ENCODE measurements at places on chromosomes 6 and 20.

- DNase-seq = no peak
Observed at GRCh38 chr20:24994470-24995368, 2.2 kb upstream of the APMAP start.

DNA sequence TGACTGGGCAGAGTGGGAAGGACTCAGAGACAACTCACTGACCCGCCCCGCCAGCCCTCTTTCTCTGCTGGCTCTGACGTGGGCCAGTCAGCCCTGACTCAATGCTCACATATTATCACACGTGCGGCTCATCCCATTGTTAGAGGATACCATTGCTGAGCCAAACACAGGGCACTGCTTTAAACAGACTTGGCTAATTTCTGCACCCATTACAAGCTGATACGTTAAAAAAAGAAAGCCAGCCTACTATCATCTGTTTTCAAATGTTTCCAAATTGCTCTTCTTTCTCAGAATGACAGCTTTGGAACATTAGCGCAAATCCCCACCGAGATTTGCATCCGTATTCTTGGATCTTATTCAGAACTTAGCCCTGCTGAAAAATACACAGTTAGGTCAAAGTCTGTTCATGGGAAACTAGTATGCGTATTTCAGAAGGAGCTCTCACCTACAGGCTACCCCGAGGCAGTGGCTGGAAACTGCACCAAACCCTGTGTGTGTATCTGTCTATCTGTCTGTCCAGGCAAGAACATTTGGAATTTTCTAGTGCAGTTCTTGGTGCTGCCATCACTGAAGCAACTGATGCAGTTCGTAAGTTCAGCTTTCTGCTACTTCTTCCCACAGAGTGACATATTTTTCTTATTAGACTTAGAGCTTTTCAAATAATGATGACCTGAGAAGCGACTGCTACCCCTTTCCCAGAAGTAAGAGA lies 32.8 kb downstream of the RAMACL start:
- DNase-seq = no peak

GRCh38 chr6:150907383-150907782 lies 41.9 kb downstream of the MTHFD1L start:
- no peak for DNase-seq

- no peak for DNase-seq
Observed at GRCh38 chr6:163688739-163689362, 274.3 kb downstream of the QKI start.

GRCh38 chr20:49854190-49854875 lies 41.7 kb downstream of the SLC9A8 start:
- no peak for DNase-seq

DNA sequence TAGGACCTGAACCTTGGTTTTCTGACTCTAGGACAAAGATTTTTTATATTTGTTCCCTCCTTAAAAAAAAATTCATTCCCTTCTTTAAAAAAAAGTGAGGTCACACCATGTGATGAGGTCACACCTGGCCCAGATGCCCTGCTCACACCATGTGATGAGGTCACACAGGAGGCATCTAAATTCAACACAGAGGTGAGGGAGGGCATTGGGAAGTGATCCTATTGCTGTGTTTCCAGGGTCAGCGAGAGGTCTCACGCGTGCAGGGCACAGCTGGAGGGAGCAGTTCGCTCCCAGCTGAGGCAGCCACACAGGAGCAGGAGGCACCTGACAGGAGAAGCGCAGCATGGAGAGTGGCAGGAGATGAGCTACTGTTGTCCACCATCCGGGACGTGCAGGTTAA lies 92.5 kb downstream of the SLC22A23 start:
- DNase-seq = no peak

- DNase-seq = no peak
Observed at GRCh38 chr20:46063652-46064054, 26.1 kb downstream of the NCOA5 start.

DNA sequence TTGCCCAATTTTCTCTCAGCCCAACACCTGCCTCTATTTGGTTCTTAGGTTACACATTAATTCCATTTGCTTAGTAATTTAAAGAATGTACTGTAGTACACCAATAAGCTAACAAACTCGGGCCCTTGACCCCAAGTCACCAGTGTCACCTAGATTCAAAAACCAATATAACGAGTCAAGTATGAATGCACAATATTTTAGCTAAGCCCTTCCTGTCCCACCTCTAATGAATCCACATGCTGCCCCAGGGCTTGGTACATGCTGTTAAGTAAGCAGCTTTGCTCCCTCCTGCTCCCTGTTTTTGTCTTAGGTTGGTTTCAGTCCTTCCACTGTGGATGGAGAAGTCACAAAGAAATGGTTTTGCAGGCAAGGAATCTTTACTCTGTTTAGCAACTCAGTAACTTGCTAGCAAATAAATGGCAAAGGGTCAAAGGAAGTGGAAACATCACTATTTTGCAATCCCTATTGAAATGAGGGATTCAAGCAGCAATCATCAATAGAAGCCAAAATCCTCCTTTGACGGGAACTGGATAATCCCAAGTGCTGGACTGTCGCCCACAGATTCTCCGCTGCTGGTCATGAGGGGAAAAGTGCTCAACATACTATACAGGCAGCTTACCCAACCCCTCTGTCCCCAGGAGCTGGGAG lies 5.0 kb upstream of the MPC1 start:
- no peak for DNase-seq

DNA sequence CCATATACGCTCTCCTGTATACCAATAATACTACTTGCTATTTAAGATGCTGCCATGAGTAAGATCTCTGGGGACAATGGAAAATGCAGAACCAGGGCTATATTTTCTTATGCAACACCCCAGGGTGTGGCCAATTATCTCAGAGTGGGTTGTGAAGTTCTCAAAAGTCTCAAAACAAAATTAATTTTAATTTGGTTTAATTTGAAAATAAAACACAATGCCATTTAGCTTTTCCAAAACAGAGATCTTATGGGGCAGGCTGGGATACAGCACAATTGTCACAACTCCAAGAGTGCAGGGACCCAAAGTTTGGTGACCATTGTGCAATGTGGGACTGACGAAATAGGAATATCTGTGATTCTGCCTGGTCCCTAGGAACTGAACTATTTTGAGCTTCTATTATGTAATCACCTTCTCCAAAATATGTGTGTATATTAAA lies 43.1 kb downstream of the MBOAT1 start:
- DNase-seq = no peak

DNA sequence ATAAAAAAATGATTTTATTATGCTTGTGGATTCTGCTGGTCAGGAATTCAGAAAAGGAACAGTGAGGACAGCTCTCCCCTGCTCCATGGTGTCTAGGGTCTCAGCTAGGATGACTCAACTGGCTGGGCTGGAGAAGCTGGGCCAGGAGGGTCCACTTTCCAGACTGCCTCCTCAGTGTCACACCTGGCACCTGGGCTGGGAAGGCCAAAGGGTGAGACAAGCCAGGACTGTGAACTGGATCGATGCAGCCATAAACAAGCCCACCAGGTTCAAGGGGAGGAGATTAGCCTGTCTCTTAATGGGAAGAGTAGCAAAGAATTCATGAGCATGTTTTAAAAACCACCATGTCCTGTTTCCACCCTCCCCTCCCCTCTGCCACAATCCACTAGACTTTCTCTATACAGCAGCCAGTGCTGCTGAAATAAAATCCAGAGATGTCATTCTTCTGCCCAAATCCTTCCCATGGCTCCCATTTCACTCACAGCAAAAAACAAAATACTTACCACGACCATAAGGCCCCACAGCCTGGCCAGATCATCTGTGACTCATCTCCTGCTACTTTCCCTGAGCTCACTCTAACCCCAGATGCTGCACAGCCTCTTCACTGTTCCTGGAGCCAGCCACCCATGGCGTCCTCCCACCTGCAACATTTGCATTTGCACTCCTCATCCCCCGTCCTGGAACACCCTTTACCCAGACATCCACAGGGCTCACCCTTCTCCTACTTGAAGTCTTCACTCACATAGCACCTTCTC lies 13.8 kb downstream of the SPTLC3 start:
- no peak for DNase-seq

- DNase-seq = no peak
Observed at GRCh38 chr6:38244869-38245268, 394.9 kb downstream of the BTBD9 start.

- no peak for DNase-seq
Observed at GRCh38 chr6:21780679-21781078, 187.1 kb downstream of the SOX4 start.

DNA sequence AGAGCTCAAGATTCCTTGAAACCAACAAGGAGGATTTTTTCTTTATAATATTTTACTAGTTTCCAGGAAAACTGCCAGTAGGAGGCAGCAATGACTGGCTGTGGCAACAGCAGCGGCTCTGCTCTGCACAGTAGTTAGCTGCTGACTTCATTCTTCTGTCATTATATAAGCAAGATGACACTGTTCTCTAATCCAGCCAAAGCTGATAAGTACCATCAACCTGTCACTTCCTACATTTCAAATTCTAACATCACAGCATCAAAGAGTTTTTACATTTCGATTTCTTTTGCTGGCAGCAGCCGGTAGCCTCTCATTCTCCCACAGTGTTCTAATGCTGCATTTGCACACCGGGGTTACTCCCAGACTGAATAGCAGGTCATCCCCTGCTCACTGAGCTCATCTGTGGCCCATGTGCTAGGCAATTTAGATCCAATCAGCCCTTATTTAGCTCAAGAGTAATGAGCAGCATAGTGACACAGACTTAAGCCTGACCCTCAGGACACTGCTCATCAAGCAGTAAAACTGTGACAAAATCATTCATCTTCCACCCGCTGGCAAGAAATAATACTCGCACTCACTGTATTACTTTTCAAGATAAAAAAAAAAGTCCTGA lies 67.8 kb downstream of the MMS22L start:
- no peak for DNase-seq

- DNase-seq = no peak
Observed at GRCh38 chr20:1803061-1803931, 91.9 kb upstream of the SIRPA start.

DNA sequence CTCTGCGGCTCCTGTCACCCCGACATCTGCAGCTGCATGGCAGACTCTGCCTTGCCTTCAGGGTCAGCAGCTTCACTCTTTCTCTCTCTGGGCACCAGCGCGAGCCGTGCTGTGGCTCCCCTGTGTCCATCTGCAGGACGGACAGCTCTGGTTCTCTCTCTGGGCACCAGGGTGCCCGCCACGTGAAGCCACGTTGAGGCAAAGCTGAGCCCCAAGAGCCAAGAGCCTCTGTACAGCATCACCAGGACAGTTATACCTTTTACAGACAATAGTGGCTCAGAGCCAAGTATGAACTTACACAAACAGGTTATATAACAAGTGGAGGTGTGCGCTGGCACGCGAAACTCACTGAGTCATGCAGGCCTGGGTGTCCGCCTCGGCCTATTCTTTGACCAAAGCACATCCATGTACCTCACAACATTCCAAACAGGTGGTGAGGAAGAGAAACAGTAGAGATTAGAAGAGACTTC lies 50.8 kb downstream of the FAM50B start:
- DNase-seq = no peak

DNA sequence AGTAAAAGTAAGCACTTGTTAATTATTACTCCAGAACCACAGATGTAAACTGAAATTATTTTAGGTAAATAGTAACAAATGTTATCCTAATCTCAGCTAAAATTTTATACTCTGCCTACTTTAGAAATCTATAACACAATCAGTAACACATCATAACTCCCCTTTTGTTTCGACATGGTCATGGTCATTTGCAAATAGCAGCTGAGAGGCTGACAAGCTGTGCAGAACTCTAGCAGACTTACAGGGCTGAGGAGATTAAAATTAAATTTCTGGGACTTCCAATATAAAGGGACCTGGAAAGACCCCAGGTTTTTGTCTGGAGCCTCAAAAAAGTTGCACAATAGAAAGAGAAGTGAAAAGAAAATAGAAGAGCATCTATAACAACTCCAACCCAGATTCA lies 88.8 kb downstream of the PRL start:
- no peak for DNase-seq

DNA sequence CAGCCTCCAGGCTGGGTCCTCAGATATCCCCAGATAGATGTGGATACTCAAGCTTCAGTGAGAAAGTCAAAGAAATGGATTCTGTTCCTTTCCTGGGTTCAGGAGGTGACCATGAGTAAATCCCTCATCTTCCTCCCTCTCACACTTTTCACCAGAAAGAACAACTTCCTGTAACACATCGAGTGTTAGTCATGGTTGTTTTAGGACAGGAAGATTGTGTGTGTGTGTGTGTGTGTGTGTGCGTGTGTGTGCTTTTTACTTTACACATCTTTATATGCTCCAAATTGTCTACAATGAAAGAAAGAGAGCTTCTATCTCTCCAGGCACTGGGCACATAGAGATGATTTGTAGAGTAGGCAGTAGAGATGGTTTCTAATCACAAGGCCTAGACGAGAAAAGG lies 139.9 kb downstream of the TBXT start:
- DNase-seq = no peak

DNA sequence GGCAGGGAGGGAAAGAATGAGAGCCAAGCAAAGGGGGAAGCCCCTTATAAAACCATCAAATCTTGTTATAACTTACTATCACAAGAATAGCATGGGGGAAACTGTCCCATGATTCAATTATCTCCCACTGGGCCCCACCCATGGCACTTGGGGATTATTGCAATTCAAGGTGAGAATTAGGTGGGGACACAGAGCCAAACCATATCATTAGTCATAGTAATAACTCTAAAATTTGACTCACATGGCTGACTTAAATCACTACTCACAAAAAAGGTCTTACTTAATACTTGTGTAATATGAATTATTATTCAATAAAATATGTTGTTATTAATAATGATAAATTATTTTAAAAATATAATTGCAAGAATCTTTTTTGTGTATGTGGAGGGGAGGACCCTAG lies 178.1 kb upstream of the TCF21 start:
- no peak for DNase-seq

DNA sequence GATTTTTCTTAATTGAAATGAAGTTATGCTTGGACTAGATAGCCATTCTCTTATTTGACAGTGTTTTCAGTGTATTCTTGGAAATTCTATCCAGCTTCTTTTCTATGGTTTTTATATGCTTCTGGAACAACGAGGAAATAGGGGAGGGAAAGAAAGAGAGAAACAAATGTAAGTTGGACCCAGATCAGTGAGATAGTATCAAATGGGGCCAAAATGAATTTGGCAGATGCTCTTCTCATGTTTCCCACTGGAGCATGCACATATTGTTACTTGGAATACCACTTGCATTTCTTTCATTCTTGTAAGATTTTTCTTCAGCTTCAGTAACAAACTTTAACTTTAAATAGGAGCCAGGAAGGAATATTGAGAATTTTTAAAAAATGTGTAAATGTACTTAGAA lies 312.3 kb downstream of the PRL start:
- no peak for DNase-seq

DNA sequence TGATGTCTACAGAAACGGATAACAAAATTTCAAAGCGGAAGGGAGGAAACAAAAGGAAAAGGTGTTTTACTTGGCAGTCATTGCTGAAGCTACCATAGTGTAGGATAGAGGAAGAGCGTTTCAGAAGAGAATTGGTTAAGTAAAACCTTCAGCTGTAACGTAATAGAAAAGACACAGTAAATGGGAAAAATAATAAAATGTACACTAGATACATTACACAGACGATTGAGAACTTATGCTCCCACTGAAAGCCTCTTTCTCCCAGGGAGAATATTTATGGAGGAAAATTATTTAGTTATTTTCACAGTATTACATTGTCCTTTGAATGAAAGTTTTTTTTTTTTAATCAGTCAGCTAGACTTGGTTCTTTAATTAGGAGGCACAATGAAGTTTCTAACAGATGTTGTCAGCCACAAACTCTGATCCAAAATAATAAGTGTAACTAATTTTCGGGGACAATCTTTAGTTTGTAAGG lies 90.7 kb upstream of the PRDM1 start:
- DNase-seq = no peak
